ENCODE measurements at places on chromosomes 4 and X.

GRCh38 chr4:137509855-137510282 lies 22.4 kb downstream of the PCDH18 start:
- DNase-seq: no peak

GRCh38 chrX:40273356-40274050 lies 175.7 kb upstream of the BCOR start:
- peak; percentile 8 for DNase-seq

GRCh38 chr4:91525621-91526020 lies 778.1 kb upstream of the GRID2 start:
- DNase-seq: no peak

GRCh38 chrX:124984140-124984813 lies 335.4 kb upstream of the TEX13C start:
- DNase-seq: no peak

GRCh38 chrX:23631136-23631535 lies 36.2 kb upstream of the PRDX4 start:
- no peak for DNase-seq

Data from hippocampal formation (tissue), 2 donors.